Activated T-helper 1 cell treated with anti-CD3 and anti-CD28 coated beads, Interleukin-12 subunit alpha, Interleukin-12 subunit beta, Interleukin-2, Interleukin-4 antibody, amounts not matched to agents 30 ng/mL and 10 ng/mL and 1 ng/mL, durations not matched to agents 14 hours and 24 hours and 36 hours (primary cell): ENCODE measurements at places on chromosomes 3 and 15. TPM values are rescaled to one million over a fixed set of nuclear protein-coding genes. Genes with fewer than 3 reads are reported as not detected.

GRCh38 chr3:25293736-25294135, 134.3 kb upstream of the RARB start:
- no peak overlapping the region for H3K4me3 ChIP-seq
- no peaks in the 10 kb centered on the region for H3K36me3 ChIP-seq
- no peaks in the 10 kb centered on the region for H3K27me3 ChIP-seq
- no peaks in the 10 kb centered on the region for H3K4me1 ChIP-seq
- DNase-seq = no peak
- H3K27ac ChIP-seq = no peak overlapping the region

GRCh38 chr3:196948442-196949284, 6.3 kb upstream of the NCBP2 start:
- peaks cover 14% of the 10 kb centered on the region for H3K4me1 ChIP-seq
- H3K27ac ChIP-seq = no peak overlapping the region
- H3K36me3 ChIP-seq = peaks cover 7% of the 10 kb centered on the region
- H3K4me3 ChIP-seq = no peak overlapping the region

- H3K4me3 ChIP-seq = no peak overlapping the region
- no peak for DNase-seq
- no peaks in the 10 kb centered on the region for H3K4me1 ChIP-seq
- H3K27me3 ChIP-seq = no peaks in the 10 kb centered on the region
- no peak overlapping the region for H3K27ac ChIP-seq
- no peaks in the 10 kb centered on the region for H3K36me3 ChIP-seq
Observed at GRCh38 chr3:114144909-114145688, 33.8 kb downstream of the DRD3 start.

- no peak overlapping the region for H3K4me3 ChIP-seq
- peak overlapping the region; percentile 42 for H3K27ac ChIP-seq
- H3K27me3 ChIP-seq = no peaks in the 10 kb centered on the region
- peaks cover 4% of the 10 kb centered on the region for H3K36me3 ChIP-seq
Observed at GRCh38 chr3:71672340-71672739, 52.9 kb downstream of the EIF4E3 start.

DNA sequence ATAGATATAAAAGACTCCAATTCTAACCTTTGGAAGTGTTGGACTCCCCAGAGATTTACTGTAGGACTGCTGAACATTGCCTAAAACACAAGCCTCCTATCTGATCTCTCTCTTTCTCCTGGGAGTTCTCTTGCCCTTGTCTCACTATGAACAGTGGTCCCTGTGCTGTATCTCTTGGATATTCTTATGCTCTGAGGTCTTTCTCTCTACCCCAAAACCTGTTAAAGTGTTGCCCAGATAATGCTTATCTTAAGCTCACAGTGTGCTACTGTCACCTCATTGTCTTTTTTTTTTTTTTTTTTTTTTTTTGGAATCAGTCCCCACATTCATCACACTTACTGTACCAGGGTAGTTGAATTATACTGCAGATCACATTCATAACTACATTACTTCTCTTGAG, 131.0 kb upstream of the CBLB start:
- DNase-seq = no peak
- H3K27ac ChIP-seq = no peak overlapping the region
- H3K36me3 ChIP-seq = peaks cover 13% of the 10 kb centered on the region

GRCh38 chr3:189167027-189167766, 4.6 kb upstream of the TPRG1 start:
- H3K4me1 ChIP-seq = peaks cover 15% of the 10 kb centered on the region
- no peaks in the 10 kb centered on the region for H3K36me3 ChIP-seq
- H3K4me3 ChIP-seq = no peak overlapping the region
- no peak for DNase-seq

DNA sequence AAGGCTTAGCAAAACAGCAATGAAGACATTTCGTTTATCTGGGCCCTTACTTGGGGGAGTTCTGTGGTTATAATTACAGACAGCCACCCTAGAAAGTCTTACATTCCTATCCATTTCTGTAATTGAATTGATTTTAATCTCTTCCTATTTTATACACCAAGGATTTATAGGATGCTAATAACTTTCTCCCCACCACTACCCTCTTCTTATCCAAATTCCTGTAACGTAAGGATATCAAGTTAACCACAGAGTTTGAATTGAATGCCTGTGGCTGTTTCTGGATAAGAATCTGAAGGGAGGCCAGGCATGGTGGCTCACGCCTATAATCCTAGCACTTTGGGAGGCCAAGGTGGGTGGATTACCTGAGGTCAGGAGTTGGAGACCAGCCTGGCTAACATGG, 78.6 kb downstream of the MLH1 start:
- peaks cover 8% of the 10 kb centered on the region for H3K4me1 ChIP-seq
- no peaks in the 10 kb centered on the region for H3K27me3 ChIP-seq
- H3K27ac ChIP-seq = no peak overlapping the region

GRCh38 chr3:13838421-13838820, 41.5 kb downstream of the WNT7A start:
- H3K4me1 ChIP-seq = no peaks in the 10 kb centered on the region
- H3K4me3 ChIP-seq = no peak overlapping the region
- no peaks in the 10 kb centered on the region for H3K36me3 ChIP-seq
- H3K27ac ChIP-seq = no peak overlapping the region

DNA sequence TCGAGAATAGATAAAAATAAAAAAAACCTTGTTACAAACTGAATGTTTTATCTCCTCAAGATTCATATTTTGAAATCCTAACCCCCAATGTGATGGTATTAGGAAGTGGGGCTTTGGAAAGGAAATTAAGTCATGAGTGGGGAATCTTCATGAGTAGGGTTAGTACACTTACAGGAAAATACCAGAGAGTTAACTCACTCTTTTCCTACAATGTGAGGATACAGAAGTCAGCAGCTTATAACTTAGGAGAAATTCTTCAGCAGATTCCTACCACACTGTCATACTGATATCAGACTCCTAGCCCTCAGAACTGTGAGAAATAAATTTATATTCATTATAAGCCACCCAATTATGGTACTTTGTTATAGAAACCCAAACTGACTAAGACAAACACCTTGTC, 453.1 kb downstream of the GBE1 start:
- no peaks in the 10 kb centered on the region for H3K36me3 ChIP-seq
- H3K4me1 ChIP-seq = no peaks in the 10 kb centered on the region
- no peak overlapping the region for H3K4me3 ChIP-seq
- no peaks in the 10 kb centered on the region for H3K27me3 ChIP-seq

GRCh38 chr3:66342717-66343356, 122.0 kb downstream of the SLC25A26 start:
- peaks cover 9% of the 10 kb centered on the region for H3K36me3 ChIP-seq
- no peak for DNase-seq
- no peaks in the 10 kb centered on the region for H3K4me1 ChIP-seq
- no peaks in the 10 kb centered on the region for H3K27me3 ChIP-seq
- H3K27ac ChIP-seq = no peak overlapping the region

- H3K4me3 ChIP-seq = no peak overlapping the region
- peak overlapping the region; percentile 66 for H3K27ac ChIP-seq
- peaks cover 27% of the 10 kb centered on the region for H3K36me3 ChIP-seq
- no peak for DNase-seq
- H3K27me3 ChIP-seq = peaks cover 2% of the 10 kb centered on the region
Observed at GRCh38 chr3:46113608-46114007, 86.3 kb upstream of the XCR1 start.

- no peaks in the 10 kb centered on the region for H3K36me3 ChIP-seq
- H3K27ac ChIP-seq = no peak overlapping the region
Observed at GRCh38 chr15:86620641-86621349, 541.1 kb downstream of the AGBL1 start.

- peaks cover 23% of the 10 kb centered on the region for H3K27me3 ChIP-seq
- H3K4me3 ChIP-seq = peak overlapping the region; percentile 92
- H3K36me3 ChIP-seq = peaks cover 25% of the 10 kb centered on the region
- H3K27ac ChIP-seq = peak overlapping the region; percentile 88
Observed at GRCh38 chr3:120348065-120348990, 826 bp downstream of the LRRC58 start.

- peaks cover 1% of the 10 kb centered on the region for H3K27me3 ChIP-seq
- peak overlapping the region; percentile 25 for H3K4me3 ChIP-seq
- peak overlapping the region; percentile 86 for H3K27ac ChIP-seq
- peaks cover 2% of the 10 kb centered on the region for H3K36me3 ChIP-seq
Observed at GRCh38 chr3:188389711-188390342, 235.9 kb downstream of the LPP start.

DNA sequence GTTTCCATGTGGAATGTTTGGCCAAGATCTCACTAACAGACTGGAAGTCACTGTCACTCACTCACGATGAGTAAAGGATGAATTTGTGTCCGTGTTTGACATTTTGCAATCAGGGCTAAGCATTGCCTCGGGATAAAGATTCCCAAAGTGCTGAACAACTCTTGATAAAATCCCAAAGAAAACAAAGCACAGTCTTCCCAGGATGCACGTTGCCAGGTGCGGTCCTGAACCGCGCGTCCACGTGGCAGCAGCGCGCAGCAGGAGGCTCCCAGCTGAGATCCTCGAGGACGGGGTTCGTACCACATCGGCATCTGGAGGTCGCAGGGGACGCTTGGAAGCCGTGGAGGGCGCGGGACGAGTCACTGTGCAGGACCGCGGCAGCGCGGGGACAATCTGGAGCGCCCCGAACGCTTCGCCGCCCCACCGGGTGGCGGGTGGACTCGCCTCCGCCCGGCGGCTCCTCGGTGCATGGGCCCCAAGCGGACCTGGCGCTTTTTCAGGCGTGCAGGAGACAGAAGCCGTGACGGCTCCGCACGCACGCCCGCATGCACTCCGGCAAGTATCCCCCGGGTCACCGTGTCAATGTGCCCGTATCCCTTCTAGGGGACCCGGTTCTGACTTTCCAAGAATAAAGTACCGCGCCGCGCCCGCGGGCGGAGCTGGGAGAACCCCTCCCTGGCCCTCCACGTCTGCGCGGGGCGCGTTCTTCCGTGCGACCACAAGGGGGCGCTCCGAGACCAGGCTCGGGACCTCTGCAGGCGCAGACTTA, 17.7 kb downstream of the CPN2 start:
- no peaks in the 10 kb centered on the region for H3K36me3 ChIP-seq
- peaks cover 21% of the 10 kb centered on the region for H3K27me3 ChIP-seq
- H3K4me1 ChIP-seq = peaks cover 13% of the 10 kb centered on the region
- peak; percentile 86 for DNase-seq
- H3K27ac ChIP-seq = no peak overlapping the region

DNA sequence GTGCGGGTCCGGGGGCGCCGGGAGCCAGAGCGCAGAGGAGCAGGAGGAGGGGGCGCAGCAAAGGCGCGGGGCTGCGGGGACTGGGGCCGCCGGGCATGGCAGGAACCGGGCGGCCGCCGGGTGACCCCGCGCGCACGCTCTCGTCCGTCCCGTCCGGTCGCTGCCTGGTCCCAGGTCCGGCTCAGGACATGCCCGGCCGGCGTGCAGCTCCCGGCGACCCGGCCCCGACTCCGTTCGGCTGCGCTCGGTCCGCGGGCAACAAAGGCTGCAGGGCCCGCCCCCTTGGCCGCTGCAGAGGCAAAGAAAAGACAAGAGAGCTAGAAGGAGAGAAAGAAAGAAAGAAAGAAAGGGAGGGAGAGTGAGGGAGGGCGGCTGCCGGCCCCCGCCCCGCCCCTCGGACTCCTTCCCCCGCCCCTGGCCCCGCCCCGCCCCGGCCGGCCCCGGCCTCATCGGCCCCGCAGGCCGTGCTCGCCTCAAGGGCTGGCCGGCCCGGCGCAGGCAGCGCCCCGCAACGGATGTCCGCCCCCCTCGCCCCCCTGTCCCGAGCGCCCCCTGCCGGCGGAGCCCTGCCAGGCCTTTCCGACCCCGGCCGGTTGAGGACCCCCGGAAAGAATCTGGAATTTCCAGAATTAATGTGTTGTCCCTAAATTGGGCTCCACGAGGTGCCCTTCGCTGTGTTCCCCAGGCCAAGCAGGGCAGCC, at the start of gene ADAMTS7:
Gene ADAMTS7, minus strand, starts transcription at position 341 of the 701 bp plus-strand sequence. Its CDS starts 244 bp downstream, at position 97.
- H3K4me1 ChIP-seq = no peaks in the 10 kb centered on the region
- peak within 1 kb of the TSS; percentile 79 for H3K4me3 ChIP-seq
- peaks cover 2% of the 10 kb centered on the region for H3K36me3 ChIP-seq

- peaks cover 9% of the 10 kb centered on the region for H3K36me3 ChIP-seq
- no peak for DNase-seq
- H3K27ac ChIP-seq = no peak overlapping the region
- H3K4me3 ChIP-seq = no peak overlapping the region
- H3K27me3 ChIP-seq = no peaks in the 10 kb centered on the region
Observed at GRCh38 chr3:28287046-28287445, 45.6 kb downstream of the CMC1 start.

- H3K4me3 ChIP-seq = no peak overlapping the region
- H3K4me1 ChIP-seq = no peaks in the 10 kb centered on the region
- DNase-seq = no peak
Observed at GRCh38 chr15:69648212-69648611, 195.6 kb downstream of the RPLP1 start.

GRCh38 chr15:63332367-63333124, 49.1 kb downstream of the CA12 start:
- no peaks in the 10 kb centered on the region for H3K36me3 ChIP-seq
- peaks cover 2% of the 10 kb centered on the region for H3K27me3 ChIP-seq
- H3K27ac ChIP-seq = no peak overlapping the region

DNA sequence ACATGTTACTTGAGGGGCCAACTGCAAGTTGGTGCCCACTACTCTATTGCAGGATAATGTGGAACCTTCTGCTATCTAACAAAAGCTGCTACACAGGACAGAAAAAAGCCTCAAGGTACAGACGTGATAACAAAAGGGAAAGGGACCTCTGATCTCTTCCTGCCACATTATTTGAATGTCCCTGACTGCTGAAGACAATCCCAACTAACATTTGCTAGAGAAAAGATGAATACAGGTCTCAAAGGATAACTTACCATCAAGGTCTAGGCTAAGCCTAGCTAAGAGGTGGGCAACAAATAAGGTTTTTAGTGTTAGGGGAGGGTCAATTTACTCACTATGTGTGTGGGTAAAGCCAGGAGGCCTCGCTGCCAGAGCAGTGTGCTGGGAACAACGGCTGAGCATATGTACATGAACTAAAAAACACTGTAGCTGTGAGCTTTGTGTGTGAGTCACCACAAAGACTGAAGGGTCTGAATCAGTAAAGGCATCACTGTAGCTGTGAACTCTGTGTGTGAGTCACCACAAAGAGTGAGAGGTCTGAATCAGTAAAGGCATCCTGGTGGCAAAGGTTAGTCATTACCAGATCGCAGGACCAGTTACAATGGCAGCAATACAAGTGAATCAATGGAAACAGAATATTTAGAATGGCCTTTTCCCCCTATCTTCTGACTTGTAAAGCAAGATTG, 111.7 kb downstream of the LMLN start:
- no peaks in the 10 kb centered on the region for H3K36me3 ChIP-seq
- H3K4me1 ChIP-seq = peaks cover 27% of the 10 kb centered on the region
- DNase-seq = peak; percentile 20
- H3K27ac ChIP-seq = peak overlapping the region; percentile 85
- peaks cover 32% of the 10 kb centered on the region for H3K27me3 ChIP-seq

- DNase-seq = no peak
- no peak overlapping the region for H3K4me3 ChIP-seq
- no peaks in the 10 kb centered on the region for H3K4me1 ChIP-seq
- no peak overlapping the region for H3K27ac ChIP-seq
- no peaks in the 10 kb centered on the region for H3K27me3 ChIP-seq
- H3K36me3 ChIP-seq = no peaks in the 10 kb centered on the region
Observed at GRCh38 chr3:146967783-146968182, 362.6 kb upstream of the PLSCR5 start.

The DUSP7 gene
- 35.4 and 37.4 TPM in 2 replicates for total RNA-seq

The GNAT1 gene
- total RNA-seq = not detected in 2 replicates

The TADA3 gene
- total RNA-seq = 63.4 and 63.6 TPM in 2 replicates

The CD200 gene
- 141 TPM in 2 replicates for total RNA-seq

The NR2E3 gene
- not detected in 2 replicates for total RNA-seq

The PTX3 gene
- total RNA-seq = not detected in 2 replicates

The SPINK8 gene
- total RNA-seq = not detected in 2 replicates

The TAGLN3 gene
- total RNA-seq = 0.78 and 1.1 TPM in 2 replicates

The CASR gene
- not detected in 2 replicates for total RNA-seq
